ENCODE measurements at places on chromosomes 16 and 17. TPM values are rescaled to one million over a fixed set of nuclear protein-coding genes. Genes with fewer than 3 reads are reported as not detected.
A peak's percentile ranks its signal among the peaks of the same experiment; 100 is the strongest.

GRCh38 chr17:53032861-53033271 lies 789.9 kb upstream of the KIF2B start:
- DNase-seq, result no peak

GPR142 gene
- total RNA-seq, result not detected

KRTAP4-6 gene
- not detected for total RNA-seq

DNA sequence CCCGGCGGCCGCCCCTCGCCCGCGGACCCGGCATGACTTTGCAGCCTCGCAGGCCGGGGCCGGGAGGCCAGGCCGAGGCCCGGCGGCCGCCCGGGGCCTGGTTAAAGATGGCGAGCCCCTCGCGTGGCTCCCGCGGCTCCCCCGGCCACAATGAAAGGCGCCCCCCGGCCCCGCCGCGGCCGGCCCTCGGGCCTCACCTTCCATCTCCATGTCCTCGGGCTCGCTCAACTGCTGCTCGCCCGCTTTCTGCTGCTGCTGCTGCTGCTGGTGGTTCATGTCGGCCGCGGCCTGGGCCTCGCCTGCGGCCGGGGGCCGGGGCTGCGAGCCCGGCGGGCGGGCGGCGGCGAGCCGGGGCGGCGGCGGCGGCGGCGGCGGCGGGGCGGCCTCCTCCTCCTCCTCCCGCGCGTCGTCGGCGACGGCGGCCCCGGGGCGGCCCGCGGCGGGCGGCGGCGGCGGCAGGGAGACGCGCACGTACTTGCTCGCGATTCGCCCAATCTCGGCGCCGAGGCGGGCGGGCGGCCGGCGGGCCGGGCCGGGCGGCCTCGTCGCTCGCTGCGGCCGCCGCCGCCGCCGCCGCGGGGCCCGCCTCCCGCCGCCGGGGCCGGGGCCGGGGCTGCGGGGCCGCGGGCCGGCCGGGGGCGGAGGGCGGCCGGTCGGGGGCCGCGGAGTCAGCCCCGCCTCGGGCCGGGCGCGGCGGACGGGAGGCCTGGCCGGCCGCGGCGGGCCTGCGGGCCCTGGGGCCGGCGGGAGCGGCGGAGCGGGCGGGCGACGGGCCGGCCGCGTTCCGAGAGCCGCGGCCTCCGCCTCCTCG lies 491 bp downstream of the USP7 start:
- no peak for DNase-seq

CCL2 gene
- total RNA-seq, result 162 TPM

- DNase-seq, result no peak
Observed at GRCh38 chr17:49071106-49071505, 61.5 kb upstream of the B4GALNT2 start.

DNA sequence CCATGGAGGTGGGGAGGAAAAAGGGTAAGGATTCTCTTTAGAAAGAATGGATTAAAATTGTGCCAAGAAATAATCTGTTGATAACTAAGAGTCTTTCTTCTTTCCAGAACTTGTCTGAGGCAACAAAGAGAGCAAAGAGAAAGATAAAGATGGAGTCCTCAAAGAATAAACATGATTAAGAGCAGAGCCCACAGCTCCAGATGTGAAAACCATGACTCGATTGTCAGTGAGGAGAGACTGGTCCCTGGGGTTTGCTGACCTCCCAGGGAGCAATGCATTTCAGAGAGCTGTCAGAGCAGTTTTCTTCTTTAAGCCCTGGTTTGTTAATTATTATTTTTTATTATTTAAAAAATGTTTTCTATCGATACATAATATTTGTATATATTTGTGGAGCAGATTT lies 74.6 kb downstream of the TMEM100 start:
- DNase-seq, result no peak

- DNase-seq, result no peak
Observed at GRCh38 chr17:67489273-67489672, 112.2 kb downstream of the PITPNC1 start.

CLUH gene
- 58.1 TPM for total RNA-seq

DNA sequence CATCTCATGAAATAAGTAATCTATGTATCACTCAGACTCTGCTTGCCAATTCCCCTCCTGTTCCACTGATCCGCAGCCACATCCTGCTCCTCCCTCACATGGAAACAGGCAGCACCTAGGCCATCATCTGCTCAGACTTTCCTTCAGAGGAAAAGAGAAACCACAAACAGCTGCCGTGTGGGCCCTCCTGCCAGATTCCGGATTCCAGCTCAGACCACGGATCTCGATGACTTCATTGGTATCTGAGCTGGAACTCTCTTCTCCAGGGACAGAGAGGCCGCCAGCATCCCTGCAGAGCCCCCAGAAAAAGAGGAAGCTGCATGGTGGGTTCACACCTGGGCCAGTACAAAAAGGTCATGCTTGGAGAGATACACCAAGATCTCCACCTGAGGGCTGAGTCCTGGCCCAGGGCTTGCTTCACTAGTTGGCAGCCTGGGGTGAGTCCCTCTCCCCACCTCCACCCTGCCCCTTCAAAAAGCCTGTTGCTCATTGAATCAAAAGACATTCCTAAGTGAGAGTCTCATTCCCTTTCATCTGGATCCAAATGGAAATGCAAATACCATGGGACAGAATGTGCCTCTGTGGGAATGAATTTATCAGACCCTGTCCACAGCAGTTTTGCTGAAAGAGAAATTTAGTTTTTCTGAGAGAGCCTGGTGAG lies 47.2 kb downstream of the HOXB1 start:
- no peak for DNase-seq

- no peak for DNase-seq
Observed at GRCh38 chr17:45693792-45694191, 90.3 kb upstream of the CRHR1 start.

DNA sequence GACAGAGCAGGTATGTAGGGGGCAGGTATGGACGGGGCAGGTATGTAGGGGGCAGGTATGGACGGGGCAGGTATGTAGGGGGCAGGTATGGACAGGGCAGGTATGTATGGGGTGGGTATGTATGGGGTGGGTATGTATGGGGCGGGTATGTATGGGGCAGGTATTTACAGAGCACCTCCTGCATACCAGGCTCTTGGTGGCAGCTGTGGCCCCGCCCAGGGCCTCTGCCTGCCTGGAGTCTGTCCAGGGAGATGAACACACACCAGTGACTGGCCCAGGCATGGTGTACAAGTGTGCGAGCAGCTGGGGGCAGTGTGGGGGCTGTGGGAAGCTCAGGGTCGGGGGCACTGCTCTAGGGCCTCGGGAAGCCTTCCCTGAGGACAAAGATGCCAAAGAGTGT lies 4.4 kb downstream of the RPL3L start:
- no peak for DNase-seq

SMPD3 gene
- total RNA-seq, result not detected

SLC5A2 gene
- 0.53 TPM for total RNA-seq

DNA sequence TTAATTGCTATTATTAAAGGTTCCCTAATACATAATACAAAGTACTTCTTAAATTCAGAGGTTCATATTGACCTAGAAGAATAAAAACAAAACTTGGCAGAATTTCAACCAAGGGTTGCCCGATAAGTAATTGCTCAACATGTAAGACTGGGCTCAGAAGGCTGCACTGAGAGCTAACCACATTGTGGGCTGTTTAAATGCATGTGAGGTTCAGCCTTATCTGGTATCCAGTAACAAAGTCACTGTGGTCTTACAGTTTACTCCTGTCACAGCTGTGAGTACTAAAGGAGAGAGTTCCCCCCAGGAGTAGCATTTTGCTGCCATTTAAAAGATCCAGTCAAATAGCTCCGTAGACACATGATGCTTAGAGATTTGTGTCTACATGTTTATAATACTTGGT lies 1.6 kb upstream of the DHRS11 start:
- DNase-seq, result no peak

PITPNM3 gene
- total RNA-seq, result 10.4 TPM

DNA sequence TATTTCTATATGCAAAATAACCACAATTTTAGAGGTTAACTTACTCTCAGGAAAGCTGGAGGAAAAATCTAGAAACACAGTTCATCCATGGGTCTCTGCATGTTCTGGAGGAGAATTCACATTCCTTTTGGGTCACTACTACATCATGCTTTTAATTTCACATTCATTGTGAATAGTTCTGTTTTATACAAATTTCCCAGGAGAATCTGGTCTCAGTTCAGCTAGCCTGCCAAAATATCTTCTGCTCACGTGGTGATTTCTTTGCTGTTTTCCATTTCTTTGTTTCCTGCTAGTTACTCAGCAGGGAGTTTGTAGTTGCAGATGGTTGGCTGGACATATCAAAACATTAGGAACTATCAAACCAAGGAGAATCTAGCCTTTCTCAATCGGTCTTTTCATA lies at the start of gene ABCA9:
TSS of gene ABCA9 (minus strand) at position 106 of the 400 bp plus-strand sequence. CDS start 9,801 bp downstream, outside the sequence.
- DNase-seq, result no peak

- no peak for DNase-seq
Observed at GRCh38 chr17:17305281-17305801, 2.2 kb downstream of the NT5M start.

- no peak for DNase-seq
Observed at GRCh38 chr16:87414251-87414680, 22.1 kb downstream of the MAP1LC3B start.

ELP5 gene
- total RNA-seq, result 106 TPM

RAB40B gene
- total RNA-seq, result 9.4 TPM

- no peak for DNase-seq
Observed at GRCh38 chr17:35377068-35377467, 3.6 kb upstream of the SLFN11 start.

DNA sequence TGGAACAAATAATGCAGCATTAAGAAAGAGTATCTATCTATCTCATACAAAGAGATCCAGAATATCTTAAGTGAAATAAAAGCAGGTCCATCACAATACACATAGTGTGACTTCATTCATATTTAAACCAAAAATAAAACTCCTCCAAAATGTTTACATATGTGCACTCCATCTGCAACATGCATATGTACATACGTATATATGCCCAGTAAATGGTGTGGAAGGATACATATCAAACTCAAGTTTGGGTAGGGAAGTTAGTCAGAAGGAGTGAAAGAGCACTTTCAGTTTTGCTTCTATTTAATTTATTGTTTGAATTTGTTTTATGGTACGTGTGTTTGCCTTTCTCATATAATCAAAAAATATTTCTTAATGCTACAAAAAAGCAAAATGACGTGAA lies 12.0 kb upstream of the ADAT1 start:
- DNase-seq, result no peak

DNA sequence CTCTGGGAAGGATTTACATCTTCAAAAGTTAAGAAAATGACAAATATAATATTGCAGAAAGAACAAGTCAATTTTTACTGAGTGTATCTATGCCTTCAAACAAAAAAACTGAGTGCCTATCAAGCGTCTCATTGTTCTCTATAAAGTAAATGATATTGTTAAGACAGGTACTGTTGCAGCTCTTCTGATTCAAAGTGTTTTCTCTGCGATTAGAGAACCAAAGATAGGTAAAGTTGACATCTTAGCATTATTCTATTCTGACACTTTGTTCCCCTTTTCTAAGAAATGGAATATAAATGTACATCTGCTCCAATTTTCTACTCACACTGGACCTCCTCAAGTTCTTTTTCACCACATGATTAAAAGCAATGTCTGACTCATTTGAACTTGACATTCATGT lies 1317.7 kb downstream of the CDH11 start:
- DNase-seq, result no peak

DNA sequence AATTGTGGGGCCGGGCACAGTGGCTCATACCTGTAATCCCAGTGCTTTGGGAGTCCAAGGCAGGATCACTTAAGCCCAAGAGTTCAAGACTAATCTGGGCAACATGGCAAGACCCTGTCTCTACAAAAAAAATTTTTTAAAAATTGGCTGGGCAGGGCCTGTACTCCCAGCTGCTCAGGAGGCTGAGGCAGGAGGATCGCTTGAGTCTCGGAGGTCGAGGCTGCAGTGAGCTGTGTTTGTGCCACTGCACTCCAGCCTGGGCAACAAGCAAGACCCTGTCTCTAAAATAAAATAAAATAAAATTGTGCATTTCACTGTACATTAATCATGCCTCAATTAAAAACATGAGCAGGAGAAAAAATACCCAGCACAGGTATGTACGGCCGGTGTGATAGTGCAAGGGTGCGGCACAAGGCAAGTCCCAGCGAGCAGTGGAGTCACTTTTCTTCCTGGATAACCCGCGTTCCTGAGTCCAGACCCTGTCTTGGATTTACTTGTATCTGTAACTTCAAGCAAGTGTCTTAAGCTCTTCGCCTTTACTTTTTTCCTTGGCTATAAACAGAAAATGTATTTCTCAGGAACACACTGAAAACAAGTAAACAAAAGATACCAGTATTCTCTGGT lies 11.4 kb downstream of the ZDHHC7 start:
- no peak for DNase-seq

DNA sequence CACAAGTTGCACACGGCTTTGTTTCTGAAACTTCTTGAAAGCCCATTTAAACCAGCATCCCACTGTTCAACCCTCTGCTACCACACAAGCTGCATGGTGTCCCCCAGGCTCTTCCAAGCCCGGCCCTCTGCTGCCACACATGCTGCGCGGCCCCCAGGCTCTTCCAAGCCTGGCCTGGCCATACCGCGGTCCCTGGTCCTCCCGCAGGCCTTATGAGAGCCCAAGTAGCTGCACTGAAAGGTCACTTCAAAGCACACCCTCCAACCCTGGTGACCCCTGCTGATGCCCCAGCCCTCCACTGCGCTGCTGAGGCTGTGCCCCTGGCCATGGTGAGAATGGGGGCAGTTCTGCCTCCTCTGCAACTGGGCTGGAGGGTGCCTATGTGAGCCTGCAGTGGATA lies 25.9 kb upstream of the PVALEF start:
- no peak for DNase-seq

GRCh38 chr16:73764321-73764720 lies 532.3 kb upstream of the PSMD7 start:
- no peak for DNase-seq

- DNase-seq, result peak; percentile 94
Observed at GRCh38 chr16:85612801-85613603, at the start of gene GSE1. TSS of gene GSE1 (plus strand) at chr16:85613322. CDS start at chr16:85613392, 70 bp downstream.

TMEM95 gene
- not detected for total RNA-seq

DNA sequence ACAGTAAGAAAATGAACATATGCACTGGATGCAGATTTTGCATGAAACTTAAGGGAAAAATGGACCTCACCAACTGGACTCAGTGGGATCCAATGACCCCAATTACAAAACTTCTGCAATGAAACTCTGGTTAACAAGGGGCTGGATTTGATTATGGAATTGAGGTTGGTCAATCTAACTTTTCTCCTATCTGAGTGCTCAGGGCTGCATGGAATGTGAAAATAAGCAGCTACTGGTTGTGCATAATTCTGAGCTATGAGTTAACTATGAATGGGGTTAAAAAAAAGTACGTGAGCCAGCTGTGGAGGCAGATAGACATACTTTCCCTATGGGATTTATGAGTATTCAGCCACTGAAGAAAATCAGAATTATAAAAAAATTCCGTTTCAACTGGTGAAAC lies 9.2 kb downstream of the FAM20A start:
- no peak for DNase-seq
